C1 segment of cervical spinal cord (tissue), 14 donors: ENCODE measurements at places on chromosomes 1 and 21.

DNA sequence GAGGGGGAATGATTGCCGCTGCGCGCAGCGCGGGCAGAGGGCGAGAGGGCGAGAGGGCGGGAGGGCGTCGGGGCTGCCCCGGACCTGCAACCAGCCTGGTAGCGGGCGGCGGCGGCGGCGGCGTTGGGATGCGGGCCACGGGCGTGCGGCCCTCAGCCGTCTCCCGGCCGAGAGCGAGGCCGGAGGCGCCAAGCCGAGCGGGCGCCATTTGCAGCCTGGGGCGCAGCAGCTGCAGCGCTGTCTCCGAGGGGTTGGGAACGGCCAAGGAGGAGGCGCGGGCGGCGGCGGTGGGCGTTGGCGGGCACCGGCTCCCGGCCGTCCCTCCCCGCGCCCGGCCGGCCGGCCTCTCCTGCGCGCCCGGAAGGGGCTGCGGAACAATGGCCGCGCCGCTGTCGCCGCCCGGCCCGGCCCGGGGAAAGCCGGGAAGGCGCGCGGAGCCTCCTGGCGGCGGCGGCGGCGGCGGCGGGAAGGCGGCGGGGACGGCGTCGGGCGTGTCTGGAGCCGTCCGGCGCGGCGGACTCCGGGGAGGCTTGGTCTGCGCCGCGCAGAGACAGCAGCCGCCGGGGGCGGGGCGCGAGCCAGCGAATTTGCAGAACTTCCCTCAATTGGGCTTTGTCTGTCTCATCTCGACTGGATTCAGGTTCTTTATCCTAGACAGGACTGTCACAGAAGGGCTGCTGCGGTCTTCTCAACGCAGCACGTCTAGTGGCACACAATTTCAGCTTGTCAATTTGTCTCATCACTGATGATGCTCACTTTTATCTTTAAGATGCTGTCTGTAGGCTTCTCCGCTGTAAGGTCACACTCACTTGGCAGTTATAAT, 35.7 kb downstream of the ZBTB8B start:
- peak; percentile 10 for DNase-seq

DNA sequence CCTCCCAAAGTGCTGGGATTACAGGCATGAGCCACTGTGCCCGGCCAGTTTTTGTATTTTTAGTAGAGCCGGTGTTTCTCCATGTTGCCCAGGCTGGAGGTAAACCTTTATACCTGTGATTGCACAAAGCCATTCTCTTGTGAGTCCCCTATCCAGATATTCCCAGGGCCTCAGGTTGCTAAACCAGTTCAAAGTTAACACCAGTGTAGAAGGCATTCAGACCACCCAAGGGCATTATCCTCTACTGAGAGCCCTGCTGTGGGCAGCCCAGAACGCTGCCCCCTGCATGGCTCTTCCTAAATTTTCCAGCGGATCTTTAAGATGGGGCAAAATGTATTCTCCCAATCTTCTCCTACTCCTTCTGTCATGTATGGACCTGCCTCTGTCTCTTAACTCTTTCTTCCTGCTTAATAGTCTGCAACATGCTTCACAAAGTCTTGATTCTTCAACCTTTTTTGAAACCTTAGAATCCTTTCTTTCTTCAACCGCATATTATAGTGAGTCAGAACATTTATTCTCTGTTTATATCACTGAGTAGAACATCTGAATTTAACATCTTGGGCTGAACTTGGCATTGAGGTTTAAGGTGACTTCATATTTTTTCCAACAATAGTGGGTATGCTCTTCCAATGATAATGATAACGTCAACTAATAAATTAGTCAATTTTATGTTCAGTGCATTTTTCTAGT, 36.0 kb downstream of the UBE4B start:
- no peak for DNase-seq

GRCh38 chr21:16634515-16634914, 878.3 kb upstream of the CXADR start:
- no peak for DNase-seq

DNA sequence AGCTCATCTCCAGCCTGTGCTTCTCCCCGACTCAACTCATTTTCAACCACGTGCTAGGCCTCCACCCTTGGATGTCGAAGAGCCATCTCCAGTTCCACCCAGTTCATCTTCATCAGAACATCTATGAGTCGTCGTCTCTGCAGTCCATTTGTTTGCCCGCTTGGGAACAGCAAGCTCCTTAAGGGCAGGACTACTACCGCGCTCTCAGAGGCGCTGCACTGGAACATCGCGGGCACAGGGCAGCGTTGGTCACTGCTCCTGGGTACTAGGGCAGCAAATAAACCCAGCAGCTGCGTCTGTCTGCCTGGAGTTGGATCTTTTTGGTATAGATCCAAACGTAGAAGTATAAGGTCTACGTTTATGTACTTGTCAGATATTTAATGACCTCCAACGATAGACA, 478 bp upstream of the PRDM2 start:
- DNase-seq, result peak; percentile 18

GRCh38 chr1:84020151-84020550, 21.2 kb upstream of the TTLL7 start:
- DNase-seq, result no peak

DNA sequence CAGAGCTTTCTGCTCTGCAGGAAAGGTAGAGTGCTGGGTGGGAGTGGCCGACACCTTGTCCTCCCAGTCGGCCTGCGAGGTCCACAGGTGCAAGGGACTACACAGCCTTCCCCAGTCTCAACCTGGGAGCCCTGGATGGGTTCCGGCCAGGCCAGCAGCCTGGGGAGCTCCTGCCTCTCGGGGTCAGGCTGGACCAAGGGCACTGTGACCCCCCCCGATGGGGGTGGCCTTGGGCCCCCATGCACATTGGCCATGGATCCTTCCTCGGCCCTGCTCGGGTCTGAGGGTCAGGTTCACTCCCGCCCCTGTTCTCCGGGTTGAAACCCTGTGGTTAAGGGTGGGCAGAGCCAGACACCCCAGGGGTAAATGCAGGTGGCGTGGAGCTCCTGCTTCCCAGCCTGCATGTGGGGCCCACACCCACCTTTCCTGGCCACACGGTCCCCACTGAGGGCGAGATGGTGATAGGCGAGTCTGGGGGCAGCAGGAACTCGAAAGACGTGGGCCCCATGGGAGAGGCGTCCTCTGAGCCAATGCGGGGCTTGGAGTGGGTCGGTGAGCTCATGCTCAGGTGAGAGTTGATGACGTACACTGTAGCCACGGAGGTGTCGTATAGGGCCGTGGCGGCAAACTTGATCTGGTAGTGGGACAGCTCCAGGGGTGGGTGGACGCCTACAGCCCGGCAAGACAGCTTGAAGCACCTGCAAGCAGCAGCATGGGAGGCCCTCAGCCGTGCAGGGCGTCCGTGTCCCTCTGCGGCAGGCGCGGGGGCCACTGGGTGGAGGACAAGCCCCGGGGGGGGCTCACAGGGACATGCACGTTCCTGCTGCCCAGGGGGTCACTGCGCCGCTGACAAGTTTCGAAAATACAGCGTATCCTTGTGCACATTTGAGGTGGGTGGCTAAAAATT, 10.8 kb upstream of the TMEM52 start:
- DNase-seq, result no peak

- no peak for DNase-seq
These were observed 52.8 kb upstream of the ADGRL4 start for GRCh38 chr1:79059341-79059740.

- no peak for DNase-seq
These were observed 25.0 kb upstream of the CD1D start for GRCh38 chr1:158155673-158156072.

DNA sequence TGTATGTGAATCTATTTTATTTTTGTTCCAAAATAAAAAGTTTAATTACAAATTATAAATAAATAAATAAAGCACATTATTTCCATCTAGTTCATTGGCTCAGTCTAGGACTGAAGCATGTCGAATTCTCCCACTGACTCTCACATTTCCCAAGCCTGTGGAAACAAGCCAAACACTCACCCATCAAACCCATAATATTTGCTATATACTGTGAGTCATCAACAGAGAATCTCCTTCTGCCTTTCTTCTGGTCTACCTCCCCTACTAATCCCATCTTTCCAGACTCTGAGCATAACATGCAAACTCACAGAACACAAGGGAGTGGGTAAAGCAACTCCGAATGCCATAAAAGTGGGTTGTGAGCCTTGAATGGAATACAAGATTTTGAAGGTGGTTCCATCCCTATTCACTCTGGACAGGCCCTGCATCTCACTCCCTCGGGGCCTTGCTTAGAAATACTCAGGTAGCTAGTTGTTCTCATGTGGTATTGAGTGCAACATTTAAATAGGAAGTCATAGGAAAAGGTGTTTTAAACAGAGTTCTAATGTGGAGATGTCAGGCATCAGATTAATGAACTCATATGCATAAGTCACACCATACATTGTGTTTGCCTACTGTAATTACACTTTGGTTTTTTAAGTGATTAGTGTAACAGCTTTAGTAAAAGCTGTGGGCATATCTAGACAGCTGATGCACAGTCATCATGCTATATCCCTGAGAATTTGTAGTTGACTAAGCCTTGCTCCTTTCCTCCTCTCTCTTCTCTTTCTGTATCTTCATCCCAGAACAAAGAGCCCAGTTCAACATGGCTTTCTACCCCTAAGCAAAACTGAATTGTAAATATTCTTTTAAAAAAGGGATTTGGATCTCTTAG, 47.0 kb downstream of the F5 start:
- no peak for DNase-seq

- no peak for DNase-seq
These were observed 101.6 kb downstream of the GABPA start for GRCh38 chr21:25836396-25836795.

GRCh38 chr1:92461364-92462097, 25.2 kb downstream of the GFI1 start:
- no peak for DNase-seq

DNA sequence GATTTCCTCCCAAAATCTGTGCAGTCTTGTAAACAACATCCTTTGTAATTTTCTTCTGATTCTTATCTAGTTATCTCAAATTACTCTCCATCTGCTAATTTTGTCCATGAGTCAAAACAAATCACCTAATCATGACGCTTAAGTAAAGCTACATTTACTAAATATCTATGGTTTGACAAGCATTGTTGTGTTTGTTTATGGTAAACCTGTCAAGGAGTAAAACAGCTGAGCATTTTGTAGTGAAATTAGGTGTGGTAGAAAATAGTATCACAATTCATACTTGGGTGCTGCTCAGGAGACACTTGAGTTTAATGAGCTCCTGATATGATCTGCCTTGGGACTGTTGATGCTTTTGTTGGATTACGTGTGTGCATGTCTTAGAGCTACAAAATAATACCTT, 11.6 kb downstream of the TIPRL start:
- no peak for DNase-seq

DNA sequence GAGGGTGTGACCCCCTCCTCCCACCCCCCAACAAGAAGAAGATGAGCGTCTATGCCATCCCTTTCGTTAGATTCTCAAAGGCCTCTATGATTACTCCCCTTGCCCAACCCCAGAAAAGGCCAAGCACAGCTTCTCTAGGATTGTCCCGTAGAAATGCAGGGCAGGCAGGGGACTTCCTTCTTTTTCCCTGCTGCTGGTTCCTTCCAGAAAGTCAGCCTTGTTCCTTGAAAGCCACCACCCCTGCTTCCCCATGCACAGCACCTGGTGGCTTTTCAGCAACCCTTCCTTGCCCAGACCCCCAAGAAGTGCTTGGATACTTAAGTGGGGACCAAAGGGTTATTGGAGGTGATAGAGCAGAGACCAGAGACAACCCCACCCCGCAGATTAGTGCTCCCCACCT, 75.1 kb downstream of the ARHGEF10L start:
- DNase-seq, result no peak

DNA sequence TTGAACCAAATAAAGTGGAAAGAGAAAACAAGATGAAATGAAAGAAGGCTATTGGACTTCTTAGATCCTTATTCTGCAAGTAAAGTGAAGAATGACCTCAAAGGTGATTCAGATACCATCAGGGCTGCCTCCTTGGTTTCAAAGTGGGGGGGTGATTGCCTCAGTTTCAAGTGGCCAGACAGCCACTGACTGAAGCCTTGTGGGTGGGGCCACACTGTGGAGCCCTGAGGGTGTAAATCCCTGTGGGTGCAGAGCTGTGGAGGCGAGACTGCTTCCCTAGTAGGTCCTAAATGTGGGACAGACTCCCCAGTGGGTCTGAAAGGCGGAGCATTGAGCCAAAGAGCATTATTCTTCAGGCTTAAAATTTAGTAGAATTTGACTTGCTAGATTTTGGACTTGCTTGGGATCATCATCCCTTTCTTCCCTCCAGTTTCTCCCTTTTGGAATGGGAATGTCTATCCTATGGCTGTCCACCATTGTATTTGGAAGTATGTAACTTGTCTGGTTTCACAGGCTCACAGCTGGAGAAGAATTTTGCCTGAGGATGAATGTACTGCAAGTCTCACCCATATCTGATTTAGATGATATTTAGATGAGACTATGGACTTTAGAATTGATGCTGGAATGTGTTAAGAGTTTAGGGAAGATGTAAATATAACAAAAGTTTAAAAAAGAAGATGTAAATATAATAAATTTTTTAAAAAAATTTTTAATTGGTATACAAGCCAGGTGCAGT, 71.6 kb upstream of the SOX13 start:
- no peak for DNase-seq

- no peak for DNase-seq
These were observed 10.0 kb upstream of the LRRC3 start for GRCh38 chr21:44445145-44445812.

- no peak for DNase-seq
These were observed 451.4 kb downstream of the PTPRU start for GRCh38 chr1:29687601-29688244.

- no peak for DNase-seq
These were observed 65.8 kb downstream of the NOS1AP start for GRCh38 chr1:162135271-162135775.

DNA sequence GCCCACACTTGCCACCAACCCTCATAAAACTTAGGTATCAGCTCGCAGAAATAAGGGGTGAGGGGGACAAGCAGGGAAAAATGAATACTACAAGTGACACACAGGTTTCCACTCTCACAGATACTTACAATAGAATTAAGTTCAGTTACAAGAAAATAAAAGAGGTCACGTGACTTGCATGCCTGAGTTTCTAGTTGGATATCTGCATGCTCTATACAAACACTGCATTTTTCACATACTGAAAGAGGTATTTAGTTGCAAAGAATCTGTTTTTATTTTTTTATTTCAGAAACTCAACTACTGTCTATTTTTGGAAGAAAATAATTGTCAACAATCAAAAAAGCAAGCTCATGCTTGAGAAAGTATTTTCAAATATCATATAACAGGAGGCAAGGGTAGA, 43.5 kb downstream of the DPYD start:
- no peak for DNase-seq

DNA sequence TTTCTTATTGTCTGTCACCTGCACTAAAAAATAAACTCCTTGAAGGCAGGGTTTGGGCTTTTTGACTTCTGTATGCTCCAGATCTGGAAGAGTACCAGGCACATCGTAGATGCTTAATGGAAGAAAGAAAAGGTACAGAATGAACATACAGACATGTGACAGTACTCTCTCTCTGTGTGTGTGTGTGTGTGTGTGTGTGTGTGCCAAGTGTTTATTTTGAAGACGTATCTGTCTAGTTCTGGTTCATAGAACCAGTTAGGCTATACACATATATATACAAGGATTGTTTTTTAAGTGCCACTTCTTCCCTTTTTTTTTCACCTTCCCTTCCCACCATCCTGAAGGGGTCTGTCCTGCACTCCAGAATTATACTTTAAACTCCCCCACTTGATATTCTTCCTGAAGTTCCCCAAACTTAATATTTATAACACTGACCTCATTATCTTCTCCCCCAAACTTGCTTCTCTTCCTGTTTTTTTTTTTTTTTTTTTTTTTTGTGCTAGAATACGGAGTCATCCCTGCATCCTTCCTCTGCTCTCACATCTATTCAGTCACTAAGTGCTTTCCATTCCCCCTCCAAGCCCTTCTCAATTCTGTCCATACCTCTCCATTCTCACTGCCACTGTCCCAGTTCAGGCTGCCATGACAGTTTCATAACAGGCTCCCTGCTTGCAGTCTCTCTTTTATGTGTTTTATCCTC, 5.4 kb upstream of the KCNA3 start:
- DNase-seq, result no peak

GRCh38 chr1:193697115-193697762, 510.8 kb upstream of the B3GALT2 start:
- DNase-seq, result no peak
